ENCODE measurements at places on chromosomes 5 and 9. TPM values are rescaled to one million over a fixed set of nuclear protein-coding genes. Genes with fewer than 3 reads are reported as not detected.

- no peak for DNase-seq
These were observed 687.0 kb upstream of the FTMT start for GRCh38 chr5:121164632-121165031.

DNA sequence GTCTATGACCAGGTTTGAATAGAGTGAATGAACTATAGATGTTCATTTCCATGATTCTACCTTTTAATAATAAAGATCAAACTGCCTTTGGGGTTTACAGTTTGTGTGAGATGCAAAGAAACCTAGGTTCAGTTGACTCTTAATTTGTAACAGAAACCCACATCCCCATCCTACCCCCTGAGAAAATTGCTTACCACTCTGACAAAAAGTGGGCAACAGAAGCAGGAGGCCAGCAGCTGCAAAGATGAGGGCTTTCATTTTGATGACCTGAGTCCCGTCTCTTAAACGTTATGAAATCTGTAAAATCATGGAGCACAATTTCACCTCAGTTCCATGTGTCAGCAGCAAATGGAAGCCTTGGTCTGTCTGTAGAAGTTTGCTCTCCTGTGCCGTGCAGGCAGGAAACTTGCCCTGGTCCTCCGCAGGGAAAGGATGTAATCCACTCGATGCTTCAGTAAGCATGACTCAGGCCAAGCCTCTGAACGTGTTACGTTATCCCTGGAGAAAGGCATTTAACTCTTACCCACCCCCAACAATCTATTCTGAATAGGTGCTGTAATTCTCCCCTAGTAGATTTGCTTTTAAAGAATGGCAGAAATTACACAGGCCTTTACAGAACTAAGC lies at the start of gene F2RL2:
TSS of gene F2RL2 (minus strand) at position 431 of the 624 bp plus-strand sequence. CDS start at position 258, 173 bp downstream.
- DNase-seq: peak; percentile 73

The ADAMTS6 gene
- 52.2 TPM for total RNA-seq

DNA sequence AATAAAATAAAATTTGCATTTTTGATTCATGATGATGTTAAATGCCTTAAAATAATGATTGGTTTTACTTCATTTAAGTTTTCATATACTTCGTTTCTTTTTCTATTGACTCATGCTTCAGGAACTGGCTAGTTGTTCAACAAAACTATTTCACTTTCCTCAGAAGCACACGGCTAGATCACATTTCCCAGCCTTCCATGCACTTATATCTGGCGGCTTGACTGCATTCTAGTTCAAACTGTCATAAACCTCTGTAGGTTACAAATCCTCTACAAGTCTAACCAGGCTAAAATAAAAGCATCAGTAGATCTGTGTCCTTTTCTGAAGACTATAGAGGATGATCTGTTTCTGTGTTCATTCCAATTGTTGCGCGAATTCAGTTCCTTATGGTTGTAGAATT lies 46.3 kb upstream of the CNTLN start:
- DNase-seq: no peak

The TRIM7 gene
- 0.99 TPM for total RNA-seq

DNA sequence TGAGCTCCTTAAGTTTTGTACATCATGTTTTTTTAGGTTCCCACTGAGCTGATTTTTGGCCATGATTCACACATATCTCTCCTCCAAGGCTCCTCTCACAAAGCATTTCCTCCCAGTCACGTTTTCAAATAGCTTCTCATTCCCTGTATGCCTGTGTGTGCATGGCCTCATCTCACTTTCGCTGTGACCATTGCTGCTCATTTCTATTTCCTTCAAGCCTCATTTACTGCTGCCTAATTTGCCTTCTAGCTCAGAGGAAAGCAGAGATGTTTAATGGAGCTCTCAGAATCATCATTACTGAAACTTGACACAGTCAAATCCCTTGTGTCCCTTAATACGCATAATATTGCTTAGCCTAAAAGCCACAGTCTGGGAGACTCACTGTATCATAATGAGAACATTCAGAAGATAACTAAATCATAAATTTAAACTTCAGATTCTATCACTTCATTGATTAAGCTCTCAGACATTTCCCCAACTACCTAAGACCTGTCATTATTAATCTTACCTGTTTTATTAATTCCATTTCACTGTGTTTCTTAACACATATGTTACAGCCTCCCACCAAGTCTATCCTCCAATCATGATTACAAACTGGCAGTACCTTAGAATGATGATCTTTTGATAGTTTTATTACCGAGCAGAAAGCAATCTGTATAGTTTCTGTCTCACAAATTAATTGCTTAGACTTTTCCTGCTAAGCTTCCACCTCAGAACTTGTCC lies 278.3 kb upstream of the PTGER4 start:
- DNase-seq: no peak

- no peak for DNase-seq
These were observed 28.7 kb downstream of the ANKRD33B start for GRCh38 chr5:10592601-10593000.

The GABRP gene
- 0.20 TPM for total RNA-seq

The OR13C4 gene
- not detected for total RNA-seq

The RNF38 gene
- 17.2 TPM for total RNA-seq

The PCDHB2 gene
- total RNA-seq: 1.3 TPM

The SAXO1 gene
- total RNA-seq: not detected

- no peak for DNase-seq
These were observed 41.1 kb downstream of the LIX1 start for GRCh38 chr5:97101189-97101910.

The PTPRD gene
- total RNA-seq: 1.2 TPM

DNA sequence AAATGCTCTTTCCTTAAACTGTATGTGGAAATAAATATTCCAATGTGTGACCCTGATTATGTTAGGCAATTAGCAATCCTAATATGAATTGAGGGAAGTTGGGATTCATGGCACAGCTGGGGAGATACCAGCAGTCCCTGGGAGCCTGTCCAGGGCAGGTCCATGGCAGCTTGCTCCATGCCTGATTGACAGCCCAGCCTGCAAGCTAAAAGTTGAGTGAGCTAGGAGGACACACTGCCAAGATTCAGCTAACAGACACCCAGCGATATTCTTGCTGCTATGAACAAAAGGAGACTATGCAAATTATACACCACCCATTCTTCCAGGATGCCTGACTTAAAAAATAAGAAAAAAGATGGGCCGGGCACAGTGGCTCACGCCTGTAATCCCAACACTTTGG lies 6.2 kb downstream of the TGFBI start:
- no peak for DNase-seq

DNA sequence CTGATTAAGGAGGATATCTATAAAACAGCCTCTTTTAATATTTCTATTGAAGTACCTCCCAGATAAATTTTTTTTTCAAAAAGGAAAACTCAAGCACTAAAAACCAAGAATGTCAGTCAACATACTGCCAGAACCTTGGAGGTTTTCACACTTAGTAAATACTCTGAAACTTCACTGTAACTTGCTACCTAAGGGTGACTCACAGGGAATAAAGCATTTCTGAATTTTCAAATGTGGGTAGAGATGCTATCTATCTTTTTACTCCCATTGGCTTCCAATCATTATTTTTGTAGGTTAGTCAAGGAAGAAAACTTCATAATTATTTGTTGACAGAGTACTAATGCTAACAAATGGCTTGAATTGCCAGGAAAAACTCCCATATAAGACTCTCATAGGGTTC lies 46.1 kb downstream of the SLC25A46 start:
- no peak for DNase-seq

GRCh38 chr5:126847456-126847820 lies 70.5 kb downstream of the LMNB1 start:
- no peak for DNase-seq

- no peak for DNase-seq
These were observed 24.9 kb downstream of the FRMPD1 start for GRCh38 chr9:37675661-37676060.

The SLC34A1 gene
- total RNA-seq: not detected

The NR5A1 gene
- not detected for total RNA-seq

The MARCOL gene
- total RNA-seq: not detected

The PCDHB9 gene
- 0.40 TPM for total RNA-seq

The GPX8 gene
- total RNA-seq: 2.0 TPM

The GABRA1 gene
- not detected for total RNA-seq

DNA sequence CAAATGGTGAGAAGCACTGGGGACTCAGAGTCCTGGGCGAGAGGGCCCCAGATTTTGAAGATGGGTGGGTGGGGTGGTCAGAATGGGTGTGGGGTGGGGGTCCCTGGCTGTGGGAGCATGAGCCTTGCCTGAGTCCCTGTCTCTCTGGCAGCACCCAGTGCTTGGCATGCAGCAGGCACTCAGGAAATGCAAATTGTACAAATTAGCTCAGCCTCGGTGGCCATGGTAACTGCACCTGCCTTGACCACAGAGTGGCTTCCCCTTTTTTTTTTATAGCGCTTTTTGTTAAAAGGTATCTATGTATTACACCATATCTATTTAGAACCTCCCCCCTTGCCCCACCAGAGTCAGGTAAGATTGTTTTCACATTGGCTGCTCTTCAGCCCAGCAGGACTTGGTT lies 19.2 kb upstream of the PITX1 start:
- no peak for DNase-seq

DNA sequence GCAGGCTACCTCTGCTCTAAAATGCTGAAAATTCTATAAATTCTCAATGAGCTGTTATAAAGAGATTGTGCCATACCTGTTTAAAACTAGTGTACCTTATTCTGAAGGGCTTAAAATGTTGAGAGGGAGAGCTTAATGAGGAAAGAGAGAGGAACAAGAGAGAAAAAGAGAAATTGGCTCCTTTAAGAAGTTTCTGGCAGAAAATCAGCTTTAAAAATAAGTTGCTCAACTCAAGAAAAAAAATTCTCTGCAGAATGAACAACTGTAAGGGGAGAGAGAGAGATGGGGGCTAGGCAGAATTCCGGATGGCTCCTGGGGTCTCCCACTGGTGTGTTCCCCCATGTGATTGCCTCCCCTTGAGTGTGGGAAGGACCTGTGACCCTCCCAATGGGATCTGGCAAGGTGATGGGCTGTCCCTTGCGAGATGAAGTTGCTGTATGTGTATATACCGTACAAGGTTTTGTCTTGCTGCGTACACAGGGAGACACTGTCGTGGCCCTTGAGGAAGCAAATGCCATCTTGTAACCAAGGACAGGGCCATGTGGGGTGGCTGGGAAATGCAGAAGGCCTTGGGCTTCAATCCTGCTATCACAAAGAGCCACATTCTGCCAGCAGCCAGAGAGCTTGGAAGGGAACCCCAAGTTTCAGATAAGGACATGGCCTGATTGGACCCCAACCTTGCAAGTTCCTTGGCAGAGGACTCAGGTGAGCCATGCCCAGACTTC lies 64.3 kb upstream of the S1PR3 start:
- no peak for DNase-seq

DNA sequence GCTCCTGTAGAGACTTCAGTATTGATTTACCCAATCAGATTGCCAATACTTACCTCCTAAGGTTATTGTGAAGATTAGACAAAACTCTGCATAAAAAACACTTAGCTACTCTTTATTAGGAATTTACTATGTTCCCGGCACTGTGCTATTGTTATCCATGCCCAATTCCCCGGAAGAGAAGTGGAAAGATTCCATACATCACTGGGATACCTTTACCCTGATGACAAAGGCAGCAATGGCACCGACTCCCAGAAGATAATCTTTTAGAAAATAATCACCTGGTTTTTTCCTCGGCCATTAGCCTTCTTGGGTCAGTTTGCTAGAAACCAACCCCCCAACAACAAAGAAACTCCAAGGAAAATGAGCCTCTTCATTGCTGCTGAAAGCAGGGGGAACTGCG lies 226.0 kb downstream of the SNX18 start:
- no peak for DNase-seq

The DRD1 gene
- not detected for total RNA-seq

The SLF1 gene
- 5.7 TPM for total RNA-seq

DNA sequence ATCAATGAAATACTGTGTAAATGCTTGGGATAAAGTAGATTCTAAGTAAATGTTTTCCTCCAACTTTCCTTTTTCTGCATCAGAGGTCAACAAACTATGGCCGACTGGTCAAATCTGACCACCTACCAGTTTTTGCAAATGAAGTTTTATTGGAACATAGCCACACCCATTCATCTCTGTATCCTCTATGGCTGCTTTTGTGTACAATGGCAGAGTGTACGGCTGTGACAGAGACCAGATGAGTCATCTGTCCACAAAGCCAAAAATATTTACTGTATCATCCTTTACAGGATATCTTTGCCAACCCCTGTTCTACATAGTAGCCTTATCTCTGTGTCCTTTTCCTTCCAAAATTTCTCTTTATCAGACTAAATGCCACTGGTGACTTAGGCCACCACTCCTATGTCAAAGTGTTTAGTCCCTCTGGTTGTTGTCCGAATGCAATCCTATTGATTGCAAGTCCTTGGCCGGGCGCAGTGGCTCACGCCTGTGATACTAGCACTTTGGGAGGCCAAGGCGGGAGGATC lies 218.4 kb upstream of the KLF4 start:
- DNase-seq: no peak

The KIF4B gene
- 0.40 TPM for total RNA-seq

The CA9 gene
- total RNA-seq: 0.22 TPM

The ARRDC3 gene
- 95.6 TPM for total RNA-seq

DNA sequence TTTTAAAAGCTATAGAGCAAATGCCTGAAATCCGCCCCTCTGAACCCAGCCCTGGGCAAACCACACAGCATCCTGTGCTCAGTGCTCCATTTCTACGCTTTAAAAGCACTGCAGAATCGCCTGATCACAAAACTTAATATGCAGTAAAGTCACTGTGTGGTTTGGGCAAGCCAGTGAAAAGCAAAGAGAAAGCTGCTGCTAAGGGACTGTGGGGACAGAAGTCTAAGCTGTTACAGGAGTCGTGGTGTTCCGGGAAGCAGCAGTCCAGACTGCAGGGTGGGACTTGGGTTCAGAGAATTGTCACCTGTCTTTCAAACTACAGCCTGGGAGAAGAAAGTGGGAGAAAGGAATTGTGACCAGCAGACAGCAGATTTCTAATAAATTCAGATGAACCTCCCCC lies 8.2 kb downstream of the RAPGEF1 start:
- no peak for DNase-seq

- peak; percentile 73 for DNase-seq
These were observed 17.2 kb downstream of the FBXW11 start for GRCh38 chr5:171989276-171989675.

DNA sequence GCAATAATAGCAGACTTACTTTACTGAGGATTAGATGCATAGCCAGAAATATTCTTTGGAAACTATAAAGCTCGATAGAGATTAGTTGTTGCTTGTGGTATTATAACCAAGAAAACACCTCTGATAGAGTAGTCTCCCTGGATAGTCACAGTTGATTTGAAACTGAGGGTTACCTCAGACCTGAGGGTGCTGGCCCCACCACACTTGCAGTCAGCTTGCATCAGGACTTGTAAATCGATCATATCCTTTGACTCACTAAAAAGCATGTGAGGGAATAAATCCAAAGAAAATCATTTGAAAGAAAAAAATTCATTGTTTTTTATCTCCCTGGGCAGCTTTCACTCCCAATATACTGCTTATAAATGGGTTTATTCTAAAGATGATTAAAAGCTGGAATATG lies 39.4 kb downstream of the GALNT12 start:
- no peak for DNase-seq

GRCh38 chr9:79568337-79569101 lies 3.2 kb upstream of the TLE4 start:
- no peak for DNase-seq

The TRIM36 gene
- total RNA-seq: 0.22 TPM

DNA sequence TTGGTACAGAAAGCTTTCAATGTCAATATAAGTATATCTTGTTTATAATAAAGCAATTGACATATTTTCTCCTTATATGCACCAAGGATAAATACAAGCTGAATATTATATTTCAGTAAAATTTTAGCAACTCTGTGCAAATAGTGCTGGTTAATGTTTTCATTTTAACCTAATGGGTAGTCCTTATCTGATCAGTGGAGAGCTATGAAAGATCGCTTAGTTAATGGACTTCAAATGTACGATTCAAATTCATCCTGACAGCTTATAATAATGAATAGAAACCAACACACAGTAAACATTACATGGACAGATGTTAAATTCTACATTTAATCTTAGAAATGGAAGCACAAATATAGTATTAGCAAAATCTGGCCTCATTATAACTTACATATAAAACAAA lies 1495.2 kb upstream of the C9orf72 start:
- no peak for DNase-seq

Measured in lung microvascular endothelial cell (primary cell).